ENCODE measurements at places on chromosomes 2 and 18.

DNA sequence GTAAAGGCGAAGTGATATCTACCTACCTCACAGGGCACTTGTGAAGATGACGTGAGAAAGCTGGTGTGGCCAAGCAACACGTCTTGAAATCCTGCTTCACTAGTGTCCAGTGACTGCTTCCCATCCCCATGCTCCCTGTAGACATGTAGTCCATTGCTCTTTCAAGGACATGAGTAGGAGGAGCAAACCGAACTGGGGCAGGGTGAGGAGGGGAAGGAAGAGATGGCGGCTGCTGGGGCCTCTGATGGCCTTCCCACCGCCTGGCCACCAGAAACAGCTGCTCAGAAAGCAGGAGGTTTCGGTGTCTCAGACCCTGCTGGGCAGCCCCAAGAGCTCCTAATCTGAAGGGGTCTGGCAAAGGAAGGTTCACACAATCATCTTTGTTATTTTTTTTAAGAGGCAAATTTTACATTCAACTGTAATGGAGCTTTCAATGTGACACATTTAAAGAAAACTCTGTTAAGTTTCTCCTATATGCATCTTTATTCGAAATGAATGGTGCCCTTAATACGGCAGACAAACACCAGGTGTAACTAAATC, 14.7 kb downstream of the CPLX4 start:
- DNase-seq, result no peak

- no peak for DNase-seq
These were observed 38.7 kb upstream of the DDX18 start for GRCh38 chr2:117775703-117776219.

DNA sequence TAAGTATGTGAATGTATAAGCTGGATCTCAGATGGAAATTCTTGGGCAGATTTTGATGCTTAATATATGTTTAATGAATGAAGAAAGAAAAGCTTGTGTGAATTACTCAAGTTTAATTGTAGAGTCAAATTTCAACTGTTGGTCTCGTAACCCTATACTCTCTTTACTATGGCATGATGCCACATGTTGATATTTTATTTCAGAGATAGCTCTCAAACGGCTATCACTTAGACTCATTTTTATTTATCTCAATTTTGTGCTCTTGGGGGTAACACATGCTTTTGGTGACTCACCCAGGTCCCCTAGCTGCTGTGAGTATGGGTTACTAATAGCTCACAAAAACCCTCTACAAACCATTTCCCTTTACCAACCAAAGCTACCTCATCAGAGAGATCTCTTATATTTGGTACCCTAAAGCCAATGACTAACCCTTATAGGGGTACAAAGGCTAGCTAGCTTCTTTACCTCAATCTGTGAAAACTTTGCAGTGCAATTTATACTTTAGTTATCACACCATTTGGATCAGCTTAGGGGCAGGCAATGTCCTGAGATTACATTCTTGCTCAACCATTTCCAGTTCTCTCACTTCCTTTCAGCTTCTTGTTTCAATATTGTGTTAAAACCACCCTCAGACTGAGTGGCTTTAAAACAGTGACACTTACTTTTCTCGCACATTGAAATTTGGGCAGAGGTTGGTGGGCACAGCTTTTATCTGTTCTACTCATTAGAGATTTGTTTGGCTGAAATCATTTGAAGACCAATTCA, 240.3 kb downstream of the CDH7 start:
- DNase-seq, result no peak

DNA sequence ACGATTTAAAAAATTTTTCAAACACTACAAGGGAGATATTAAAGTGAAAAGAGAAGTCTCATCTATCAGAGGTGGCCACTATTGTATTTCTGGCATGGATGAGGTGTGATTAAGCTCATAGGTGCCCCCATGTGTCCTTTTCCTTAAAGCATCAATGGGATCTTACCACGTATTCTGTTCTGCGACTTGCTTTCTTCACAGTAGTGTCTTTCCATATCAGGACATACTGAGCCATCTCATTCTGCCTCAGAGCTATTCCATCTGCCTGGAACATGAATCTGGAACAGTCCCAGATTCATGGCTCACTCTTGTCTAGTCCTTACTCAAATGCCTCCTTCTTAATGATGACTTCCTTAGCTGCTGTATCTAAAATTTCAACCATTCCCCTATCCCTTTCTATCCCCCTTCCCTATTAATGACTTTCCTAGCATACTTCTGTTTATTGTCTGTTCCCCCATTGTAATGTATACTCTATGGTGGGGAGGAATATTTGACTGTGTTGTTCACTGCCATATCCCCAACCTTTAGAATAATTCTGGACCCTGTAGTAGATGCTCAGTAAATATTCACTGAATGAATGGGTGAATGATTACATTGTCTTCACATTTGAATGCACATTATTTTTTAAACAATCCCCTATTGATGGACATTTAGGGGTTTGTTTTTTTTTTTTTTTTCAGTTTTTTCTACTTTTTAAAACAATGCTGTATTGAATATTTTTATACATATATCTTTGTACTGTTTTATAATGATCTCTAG, 11.1 kb downstream of the STAMBP start:
- DNase-seq, result no peak

Data from RWPE1 (cell line).